ENCODE measurements at places on chromosomes 7 and 10.

DNA sequence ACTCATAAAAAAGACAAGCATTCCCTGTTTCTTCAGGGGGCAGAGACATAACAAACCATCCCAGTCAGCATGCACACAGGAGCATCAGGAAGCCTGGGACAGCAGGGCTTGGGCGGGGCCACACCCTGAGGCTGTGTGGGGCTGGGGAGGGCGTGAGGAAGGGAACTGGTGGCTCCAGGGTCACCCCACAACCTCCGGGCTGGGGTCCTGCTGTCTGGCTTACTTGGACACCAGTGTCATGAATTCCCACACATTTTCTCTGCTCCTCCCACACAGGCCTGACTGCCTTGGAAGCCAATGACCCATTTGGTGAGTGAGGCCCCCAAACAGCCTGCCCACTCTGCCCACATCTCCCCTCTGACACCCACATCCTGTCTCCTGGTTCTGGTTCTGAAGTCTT is 2.8 kb downstream of the FXYD4 start:
- no peak for DNase-seq

GRCh38 chr7:2566890-2567678 is 8.3 kb downstream of the IQCE start:
- no peak for DNase-seq

- no peak for DNase-seq
Measured at GRCh38 chr10:33600381-33600780, 265.9 kb upstream of the NRP1 start.

- no peak for DNase-seq
Measured at GRCh38 chr10:22723343-22723779, 9.0 kb upstream of the PIP4K2A start.

DNA sequence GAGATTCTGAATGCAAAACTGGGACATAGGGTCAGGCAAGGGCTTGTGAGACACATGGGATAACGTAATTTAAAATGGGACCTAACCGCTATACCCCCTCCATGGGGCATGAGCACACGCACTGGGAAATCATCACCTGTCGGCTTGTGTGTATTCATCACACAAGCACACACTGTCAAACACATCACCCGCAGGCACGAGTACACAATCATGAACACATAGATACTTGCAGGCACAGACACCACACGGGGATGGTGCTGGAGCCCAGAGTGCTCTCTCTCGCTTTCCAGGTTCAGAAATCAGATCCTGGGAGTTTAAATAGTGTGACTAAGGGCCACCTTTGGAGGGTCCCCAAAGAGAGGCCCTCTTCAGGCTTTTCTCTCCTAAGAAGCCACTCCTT is 19.6 kb upstream of the TLX1 start:
- no peak for DNase-seq

GRCh38 chr7:94436700-94437099 is 42.0 kb downstream of the COL1A2 start:
- DNase-seq, result no peak

GRCh38 chr7:150971242-150972022 is 6.7 kb downstream of the KCNH2 start:
- no peak for DNase-seq

DNA sequence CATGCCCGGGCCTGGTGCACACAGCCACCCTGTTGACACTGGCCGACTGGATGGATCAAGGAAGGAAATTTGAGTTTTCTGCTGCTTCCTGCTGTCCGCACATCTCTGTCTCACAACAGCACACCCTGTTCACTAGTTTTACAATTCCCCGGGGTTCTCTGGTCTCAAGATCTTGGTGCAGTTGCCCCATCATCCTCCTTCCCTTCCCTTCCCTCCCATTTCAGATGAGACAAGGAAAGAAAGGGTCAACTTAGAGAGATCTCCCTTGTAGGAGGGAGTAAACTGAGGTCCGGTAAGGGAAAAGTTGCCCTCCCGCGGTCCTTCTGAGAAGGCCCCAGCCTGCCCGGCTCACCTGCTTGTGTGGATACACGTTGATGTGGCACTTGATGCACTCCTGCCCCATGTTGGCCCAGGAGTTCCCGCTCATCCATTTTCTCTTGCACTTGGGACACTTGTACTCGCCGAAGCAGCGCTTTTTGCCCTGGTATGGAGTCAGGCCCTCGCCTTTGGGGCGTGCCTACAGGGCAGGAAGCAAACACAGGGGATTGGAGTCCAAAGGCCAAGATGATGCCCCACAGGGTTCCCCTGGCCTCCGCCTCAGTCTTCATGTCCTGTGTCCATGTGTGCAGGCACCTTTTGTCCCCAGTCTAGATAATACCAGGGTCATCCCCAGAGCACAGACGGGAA is 46.8 kb downstream of the PPIF start:
- no peak for DNase-seq

DNA sequence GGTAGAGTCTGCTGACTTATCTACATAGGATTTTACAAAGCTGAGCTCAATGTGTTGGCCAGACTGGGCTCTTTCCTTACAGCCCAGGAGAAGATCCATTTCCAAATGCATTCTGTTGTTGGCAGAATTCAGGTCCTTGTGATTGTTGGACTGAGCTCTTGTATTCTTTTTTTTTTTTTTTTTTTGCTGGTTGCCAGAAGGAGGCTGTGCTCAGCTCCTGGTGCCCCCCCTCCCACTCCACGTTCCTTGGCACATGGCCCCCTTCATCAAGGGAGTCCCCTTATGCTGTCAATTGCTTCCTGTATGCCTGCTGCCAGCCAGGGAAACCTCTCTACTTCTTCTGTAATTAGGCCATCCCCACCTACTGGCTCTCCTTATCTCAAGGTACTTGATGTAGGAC is 518.1 kb upstream of the AKR1E2 start:
- DNase-seq, result no peak

DNA sequence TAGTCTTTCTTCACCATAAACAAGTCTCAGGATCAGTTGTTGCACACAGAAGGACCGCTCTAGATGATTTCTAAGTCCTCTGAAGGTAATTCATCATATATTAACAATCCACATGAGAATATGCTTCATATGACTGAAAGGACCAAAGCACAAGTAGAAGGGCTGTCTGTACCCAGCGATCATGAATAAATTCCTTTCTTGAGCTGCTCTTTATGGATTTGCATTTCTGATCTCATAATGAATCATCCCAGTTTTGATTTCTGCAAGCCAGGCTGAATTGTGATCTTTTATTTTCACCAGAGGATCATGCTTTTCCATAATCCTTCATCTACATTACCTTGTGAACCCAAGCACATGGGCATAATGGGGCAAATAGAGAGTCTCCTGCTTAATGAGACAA is 675.6 kb downstream of the MAGI2 start:
- no peak for DNase-seq

DNA sequence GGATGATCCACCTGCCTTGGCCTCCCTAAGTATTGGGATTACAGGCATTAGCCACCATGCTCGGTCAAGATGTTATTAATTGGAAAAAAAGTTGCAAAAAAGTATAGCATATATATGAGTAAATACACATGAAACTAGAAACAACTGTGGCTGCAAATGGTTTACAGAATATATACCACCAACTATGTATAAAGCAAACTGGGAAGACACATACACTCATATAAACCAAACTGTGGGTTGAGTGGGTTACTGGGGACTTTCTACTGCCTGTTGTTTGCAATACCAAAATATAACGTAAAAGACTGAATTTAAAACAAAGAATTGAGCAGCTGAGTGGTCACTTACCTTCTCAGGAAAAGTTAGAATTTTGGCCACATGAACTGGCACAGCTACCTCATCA is 8.1 kb downstream of the POLR3A start:
- DNase-seq, result no peak

DNA sequence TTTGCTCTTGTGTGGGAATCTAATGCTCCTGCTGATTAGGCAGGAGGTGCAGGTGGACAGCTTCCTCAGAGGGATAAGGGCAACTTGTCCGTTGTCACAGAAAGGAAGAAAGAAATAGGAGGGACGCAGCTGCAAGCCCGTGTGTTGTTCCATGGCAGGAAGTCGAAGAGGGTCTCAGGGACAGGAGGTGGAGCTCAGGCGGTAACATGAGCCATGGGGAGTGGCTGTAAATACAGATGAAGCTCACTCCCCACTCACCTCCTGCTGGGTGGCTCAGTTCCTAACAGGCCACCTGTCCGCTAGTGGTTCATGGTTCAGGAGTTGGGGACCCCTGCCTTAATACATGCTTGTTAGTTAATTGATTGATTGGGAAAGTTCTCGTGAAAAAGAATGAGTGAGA is 101.7 kb upstream of the SFMBT2 start:
- DNase-seq, result no peak

GRCh38 chr7:87060288-87060537 is 759 bp upstream of the ELAPOR2 start:
- DNase-seq, result no peak

DNA sequence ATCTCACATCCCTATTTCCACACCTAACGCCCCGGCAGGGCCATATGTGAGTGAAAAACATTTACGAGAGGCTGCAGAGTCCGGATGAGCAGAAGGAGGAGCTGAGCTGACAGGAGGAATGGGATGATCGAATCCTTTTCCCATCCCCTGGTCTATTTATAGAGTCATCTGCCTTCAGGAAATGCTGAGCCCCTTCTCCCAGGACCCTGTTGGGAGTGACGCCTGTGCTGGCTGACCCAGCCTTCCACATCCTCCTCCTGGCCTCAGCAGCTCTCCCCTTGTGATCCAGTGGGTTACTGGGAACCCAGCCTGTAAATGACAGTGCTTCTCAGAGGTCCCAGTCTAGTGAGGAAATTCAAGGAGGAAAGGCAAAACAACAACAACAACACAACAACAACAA is 16.6 kb downstream of the DENND2A start:
- DNase-seq, result no peak

DNA sequence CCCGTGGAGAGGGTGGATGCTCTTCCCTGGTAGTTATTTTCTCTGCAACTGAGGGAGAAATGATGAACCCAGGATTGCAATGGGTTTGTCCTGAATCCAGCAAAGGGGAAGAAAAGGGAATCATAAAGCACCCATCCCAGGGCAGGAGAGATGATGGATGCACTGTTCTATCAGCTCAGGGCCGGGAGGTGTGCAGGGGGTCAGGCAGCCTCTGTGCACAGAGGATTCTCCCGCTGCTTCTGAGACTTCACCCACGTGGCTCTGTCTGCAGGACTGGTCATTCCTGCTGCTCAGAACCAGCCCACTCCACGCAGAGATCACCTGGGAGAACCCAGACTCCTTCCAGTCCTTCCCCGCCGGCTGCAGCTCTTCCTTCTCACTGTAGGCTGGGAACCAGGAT is 70.7 kb downstream of the RBAK start:
- no peak for DNase-seq

DNA sequence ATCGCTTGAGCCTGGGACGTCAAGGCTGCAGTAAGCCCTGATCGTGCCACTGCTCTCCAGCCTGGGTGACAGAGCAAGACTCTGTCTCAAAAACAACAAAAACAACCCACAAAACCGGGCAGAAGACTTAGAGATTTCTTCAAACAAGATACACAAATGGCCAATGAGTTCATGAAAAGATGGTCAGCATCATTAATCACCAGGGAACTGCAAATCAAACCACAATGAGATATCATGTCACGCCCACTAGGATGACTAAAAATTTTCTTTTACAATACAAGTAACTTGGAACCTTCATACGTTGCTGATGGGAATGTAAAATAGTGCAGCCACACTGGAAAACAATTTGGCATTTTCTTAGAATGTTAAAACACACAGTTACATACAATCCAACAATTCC is 77.3 kb upstream of the GRID1 start:
- no peak for DNase-seq

GRCh38 chr10:132363921-132364593 is 32.1 kb downstream of the LRRC27 start:
- DNase-seq, result no peak

DNA sequence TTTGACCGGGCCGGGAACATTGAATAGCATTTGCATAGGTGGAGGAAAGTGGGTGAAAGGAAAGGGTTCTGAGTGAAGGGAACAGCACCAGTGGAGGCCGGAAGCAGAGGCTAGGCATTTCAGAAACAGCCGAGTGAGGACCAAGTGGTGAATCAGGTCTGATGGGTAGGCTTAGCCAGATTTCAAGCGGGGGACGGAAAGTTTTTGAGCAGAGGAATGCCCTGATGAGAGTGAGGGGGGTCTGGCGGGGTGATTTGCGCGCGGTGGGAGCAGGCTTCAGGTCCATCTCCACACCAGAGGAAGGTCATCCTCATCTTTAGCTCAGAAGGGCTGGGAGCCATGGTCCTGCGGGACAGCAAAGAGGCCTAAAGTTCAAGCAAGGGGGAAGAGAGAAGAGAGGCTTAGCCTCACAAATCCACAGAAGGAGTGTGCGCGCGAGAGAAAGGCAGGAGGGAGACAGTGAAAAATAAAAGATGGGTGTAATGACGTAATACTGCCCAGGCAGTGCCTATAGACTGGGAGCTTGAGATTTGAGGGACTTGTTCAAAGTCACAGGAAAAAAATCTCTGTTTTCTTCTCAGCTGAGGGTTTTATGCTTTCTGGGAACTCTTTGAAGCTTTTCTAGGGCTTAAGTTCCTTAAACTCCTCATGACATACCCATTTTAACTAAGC is 1.0 kb upstream of the DENND2A start:
- no peak for DNase-seq

- no peak for DNase-seq
Measured at GRCh38 chr10:99418910-99419624, 11.4 kb downstream of the GOT1 start.

GRCh38 chr7:18508443-18509427 is 13.2 kb downstream of the HDAC9 start:
- DNase-seq, result no peak

DNA sequence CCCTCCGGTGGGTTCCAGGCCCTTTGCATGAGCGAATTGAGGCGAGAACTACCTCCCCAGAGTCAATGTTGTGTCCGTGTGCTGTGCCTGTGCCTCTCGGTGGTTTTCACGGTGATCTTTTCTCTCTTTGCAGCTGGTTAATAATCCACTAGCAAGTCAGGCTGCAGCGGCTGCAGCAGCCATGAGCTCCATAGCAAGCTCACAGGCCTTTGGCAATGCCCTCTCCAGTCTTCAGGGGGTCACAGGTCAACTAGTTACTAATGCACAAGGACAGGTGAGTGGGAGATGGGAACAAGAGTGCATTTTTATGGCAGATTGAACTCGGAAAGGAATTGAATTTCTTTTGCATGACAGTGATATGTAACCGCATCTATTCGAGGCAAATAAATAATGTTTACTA is 159.7 kb upstream of the YAE1 start:
- DNase-seq, result no peak

DNA sequence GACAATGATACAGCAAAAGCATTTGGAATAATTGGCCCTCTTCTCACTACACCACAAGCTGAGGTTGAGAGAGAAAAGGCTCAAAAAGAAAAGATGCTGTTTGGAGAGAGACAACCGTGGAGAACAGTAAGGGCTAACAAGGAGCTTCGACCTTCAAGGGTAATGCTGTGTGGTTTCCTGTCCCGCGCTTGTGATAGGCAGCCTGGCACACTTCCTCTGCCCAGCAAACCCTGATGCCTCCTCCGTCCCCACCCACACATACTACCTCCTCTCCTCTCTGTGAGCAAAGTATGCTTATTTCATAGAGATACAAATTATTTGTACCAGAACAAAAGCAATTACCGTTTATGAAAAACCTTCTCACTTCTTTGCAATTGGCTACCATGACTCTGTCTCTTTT is 755.4 kb downstream of the KCNMA1 start:
- DNase-seq, result no peak

- DNase-seq, result peak; percentile 45
Measured at GRCh38 chr7:44580945-44581878, 819 bp downstream of the TMED4 start.
